ENCODE measurements at places on chromosomes 5 and 9.

GRCh38 chr5:32207355-32207634 is 33.2 kb upstream of the GOLPH3 start:
- no peak for DNase-seq

GRCh38 chr5:57277085-57277484 is 103.2 kb downstream of the GPBP1 start:
- no peak for DNase-seq

DNA sequence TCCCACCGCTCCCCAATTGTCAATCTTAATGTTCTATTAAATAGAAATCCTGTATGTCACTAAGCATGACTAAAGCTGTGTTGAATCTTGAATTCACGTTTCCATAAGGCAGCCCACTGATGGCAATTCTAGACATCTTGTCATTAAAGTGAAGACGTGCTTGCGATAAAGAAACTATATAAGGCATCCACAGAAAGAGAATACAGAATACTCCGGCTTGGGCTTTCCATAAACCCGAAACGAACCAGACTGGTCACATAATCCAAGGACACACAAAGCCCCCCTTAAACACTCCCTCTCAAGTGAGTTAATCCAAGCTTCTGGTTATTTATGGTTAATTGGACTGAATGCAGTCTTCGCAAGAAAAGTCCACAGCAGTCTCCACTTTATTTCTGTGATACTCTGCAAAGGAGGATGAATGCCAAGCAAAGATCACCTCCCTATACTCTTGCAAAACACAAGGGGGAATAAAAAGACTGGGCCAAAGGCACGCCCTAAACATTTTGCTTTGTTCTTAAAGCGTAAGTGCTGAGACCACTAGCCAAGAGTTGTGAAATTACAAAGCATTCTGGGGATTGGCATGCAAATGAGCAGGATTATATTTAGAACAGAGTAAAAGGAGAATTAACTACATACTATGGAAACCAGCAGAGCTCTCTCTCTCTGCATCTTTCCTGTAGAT is 54.7 kb downstream of the DPYSL3 start:
- no peak for DNase-seq

GRCh38 chr9:72586388-72587130 is 65.2 kb downstream of the TMC1 start:
- DNase-seq: peak; percentile 21

DNA sequence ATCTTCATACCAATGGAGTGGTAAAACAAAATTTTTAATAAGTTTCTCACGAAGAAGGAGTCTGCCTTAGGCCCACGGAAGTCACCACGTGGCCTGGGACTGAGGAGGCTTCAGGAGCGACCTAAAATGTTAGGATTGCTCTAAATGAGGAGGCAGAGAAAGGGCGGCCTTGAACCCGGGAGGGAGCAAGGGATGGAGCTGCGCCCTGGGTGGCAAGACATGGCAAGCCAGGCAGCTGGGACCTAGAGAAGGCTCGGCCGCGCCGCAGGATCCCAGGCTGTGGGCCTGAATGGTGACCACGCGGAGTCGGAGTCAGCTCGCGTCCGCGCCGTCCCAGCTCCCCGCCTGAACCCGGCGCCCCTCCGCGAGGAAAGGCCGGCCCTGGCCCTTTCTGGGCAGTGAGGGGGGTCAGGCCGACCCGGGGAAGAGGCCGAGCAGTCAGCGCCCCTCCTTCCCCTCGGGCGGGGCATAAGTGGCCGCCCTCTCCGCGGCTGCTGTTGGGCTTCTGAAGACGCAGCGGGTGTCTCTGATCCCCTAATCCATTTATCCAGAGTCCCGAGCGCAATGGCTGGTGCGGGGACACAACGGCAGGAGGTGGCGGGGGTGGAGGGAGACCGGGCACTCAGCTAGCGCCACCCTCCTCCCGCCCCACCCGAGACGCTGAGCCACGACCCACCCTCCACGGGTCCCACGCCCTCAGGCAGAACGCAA is 10.6 kb downstream of the IRX1 start:
- no peak for DNase-seq

DNA sequence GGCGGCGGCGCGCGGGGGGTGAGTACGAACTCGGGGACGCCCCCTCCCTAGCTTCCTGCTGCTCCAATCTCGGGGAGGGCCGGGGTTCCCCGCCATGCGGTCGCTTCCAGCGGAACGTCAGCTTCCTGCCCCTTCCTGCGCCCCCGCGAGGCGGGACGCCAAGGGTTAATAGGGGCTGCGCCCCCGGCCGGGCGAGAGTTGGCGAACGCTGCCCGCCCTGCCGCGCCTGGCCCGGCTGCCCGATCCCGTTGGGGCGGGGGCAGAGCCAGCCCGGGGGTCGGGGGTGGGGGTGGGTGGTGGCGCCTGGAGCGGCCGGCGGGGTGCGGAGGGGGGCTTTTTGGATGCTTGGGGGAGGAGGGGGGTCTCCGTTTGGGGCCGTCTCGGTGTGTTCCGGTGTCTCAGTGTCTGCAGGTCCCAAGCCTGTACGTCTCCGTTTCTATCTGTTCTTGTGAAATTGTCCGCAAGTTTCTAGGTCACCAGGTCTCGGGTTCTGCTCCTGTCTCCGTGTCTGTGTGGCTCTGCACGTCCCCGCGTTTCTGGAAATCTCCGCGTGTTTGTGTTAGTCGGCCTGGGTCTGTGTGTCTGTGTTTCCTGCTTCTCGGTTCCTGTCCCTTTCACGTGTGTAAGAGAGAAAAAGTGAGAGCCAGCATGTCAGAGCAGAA is 789 bp downstream of the COL27A1 start:
- DNase-seq: no peak

- DNase-seq: no peak
Observed at GRCh38 chr5:133869519-133870335, 98.7 kb downstream of the C5orf15 start.

DNA sequence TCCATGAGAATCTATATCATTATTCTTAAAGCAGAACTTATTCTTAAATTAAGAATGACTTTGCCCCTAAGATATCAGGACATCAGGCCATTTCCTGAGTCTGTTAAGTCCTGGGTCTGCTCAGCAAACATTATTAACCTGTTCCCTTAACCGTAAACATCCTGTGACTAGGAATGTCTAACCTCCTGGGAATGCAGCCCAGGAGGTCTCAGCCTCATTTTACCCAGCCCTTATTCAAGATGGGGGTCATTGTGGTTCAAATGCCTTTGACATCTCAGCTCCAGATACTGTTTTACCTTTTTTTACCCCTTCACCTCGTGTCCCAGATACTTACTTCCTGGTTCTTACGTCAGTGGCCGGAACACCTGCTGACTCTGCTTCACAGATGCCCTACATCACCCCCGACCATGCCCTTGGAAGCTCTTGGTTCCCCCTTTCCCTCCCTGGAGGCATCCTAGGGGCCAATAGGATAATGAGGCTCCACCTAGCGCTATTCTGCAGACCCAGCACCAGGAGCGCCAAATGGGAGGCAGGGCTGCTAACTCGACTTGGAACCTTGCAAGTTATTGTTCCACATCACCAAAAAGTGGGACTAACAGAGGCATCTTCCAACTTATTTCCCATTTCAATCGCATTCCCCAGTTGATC is 182.5 kb downstream of the MED10 start:
- no peak for DNase-seq

GRCh38 chr9:116605904-116606341 is 81.2 kb upstream of the TRIM32 start:
- DNase-seq: no peak

DNA sequence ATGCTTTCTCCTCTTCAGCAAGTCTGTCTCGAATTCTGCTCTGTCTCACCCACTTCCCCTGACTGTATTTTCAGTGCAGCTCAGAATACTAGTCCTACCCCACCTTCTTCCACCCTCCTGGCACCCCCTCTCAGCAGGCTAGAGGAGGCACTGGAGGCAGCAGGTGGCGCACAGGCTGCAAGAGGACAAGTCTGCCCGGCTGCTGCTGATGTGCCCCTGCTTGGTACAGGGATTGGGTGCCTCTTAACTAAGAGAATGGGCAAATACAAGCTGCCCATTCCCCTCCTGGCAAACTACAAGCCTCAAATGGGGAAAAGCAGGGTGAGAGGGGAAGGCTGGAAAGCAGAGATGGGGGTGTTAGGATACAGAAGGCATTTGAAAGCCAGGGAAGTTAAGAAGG is 5.1 kb downstream of the TLN1 start:
- no peak for DNase-seq

DNA sequence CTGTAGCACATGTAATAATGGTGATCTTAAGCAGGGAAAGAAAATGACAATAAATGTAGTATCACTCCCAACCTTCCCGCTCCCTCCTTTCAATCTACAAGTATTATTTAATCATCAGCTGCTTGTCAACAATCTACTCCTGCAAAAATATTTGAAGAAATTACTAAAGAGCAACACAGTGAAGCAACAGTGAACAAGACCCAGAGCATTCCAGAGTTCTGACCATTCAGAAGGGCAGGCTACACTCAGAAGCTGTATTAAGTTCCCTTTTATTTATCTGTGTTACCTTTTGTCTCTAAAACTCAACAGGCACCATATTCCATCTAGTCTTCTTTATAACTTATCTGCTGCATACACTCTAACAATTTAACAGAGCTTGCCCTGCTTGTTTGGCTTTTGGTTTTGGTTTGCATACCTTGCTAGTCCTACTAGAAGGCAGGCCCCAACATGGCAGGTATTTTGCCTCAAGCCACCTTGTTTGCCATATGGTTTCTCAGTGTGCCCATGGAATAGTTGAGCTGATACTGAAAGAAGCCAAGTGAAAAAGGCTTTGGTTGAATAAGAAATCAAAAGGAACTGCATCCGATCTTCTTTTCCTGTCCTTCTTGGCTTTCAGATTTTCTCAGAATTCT is 253.9 kb downstream of the CEMIP2 start:
- DNase-seq: no peak

DNA sequence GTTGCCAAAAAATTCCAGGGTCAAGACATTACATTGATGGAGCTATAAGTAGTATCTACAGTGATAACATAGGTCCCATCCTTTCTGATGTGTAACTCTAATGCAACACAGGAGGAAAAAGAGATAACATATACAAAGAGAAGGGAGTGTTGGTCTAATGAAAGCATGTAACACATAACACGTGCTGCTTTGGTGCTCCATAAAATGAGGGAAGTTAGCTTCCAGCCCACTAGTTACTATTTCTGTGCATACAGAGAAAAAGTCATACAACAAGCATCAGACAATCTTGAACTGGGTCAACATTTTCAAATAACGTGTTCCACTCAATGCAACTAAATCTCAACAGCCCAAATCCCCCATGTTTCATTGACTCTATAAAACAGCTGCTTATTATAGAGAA is 11.7 kb downstream of the MLLT3 start:
- DNase-seq: no peak

- no peak for DNase-seq
Observed at GRCh38 chr9:116482740-116483139, 204.4 kb upstream of the TRIM32 start.

DNA sequence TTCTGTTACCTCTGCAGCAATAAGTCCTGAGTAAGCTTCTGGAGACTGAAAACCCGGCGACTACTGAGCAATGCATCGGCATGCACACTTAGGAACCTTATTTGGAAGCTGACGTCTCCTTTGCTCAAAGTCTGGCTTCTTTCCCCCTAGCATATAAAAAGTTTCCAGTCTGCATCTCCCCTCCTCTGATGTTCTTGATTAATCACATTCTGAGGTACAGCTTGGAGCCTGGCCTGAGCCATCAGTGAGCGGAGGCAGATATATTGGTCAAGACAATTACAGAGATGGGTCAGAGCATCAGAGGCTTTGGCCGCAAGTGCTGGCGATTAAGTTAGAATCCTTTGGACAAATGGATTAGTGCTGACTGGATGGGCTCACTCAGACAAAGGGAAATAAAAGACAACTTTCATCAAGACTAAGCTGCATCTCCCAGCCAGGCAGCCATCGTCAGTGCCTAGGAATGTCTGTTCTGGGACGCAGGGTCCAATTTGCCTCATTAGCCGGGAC is 140.7 kb downstream of the MTX3 start:
- DNase-seq: no peak

GRCh38 chr9:76310577-76310976 is 83.6 kb downstream of the RFK start:
- DNase-seq: no peak

DNA sequence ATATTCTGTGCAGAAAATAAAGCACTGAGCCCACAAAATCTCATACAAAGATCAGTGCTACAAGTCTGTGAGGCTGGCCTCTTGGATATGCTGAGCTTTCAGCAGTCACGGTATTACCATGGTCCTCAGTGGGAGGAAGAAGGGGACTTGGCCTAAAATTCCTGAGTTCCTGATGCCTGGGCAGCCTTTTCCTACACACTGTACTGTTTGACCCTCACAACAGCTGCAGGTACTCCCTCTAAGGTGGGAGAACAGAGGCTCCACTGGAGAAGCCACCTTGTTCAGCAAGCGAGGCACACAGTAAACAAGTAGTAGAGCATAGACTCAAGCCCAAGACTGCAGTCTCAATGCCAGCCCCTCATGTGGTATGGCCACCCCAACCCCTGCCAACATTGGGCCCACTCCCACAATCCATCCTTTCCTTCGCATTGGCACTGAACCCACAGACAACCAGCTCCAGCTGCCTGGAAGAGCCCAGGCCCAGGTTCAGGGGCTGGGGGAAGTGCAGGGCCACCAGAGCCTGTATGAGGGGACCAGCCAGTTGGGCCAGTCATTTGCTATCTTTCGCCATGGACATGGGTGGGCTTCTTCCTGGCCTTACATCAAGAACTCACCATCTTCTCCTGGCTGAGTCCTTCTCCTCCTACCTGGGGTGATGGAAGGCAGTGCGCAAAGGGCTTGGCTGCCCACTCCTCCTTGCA is 14.3 kb downstream of the ACSL6 start:
- DNase-seq: no peak

DNA sequence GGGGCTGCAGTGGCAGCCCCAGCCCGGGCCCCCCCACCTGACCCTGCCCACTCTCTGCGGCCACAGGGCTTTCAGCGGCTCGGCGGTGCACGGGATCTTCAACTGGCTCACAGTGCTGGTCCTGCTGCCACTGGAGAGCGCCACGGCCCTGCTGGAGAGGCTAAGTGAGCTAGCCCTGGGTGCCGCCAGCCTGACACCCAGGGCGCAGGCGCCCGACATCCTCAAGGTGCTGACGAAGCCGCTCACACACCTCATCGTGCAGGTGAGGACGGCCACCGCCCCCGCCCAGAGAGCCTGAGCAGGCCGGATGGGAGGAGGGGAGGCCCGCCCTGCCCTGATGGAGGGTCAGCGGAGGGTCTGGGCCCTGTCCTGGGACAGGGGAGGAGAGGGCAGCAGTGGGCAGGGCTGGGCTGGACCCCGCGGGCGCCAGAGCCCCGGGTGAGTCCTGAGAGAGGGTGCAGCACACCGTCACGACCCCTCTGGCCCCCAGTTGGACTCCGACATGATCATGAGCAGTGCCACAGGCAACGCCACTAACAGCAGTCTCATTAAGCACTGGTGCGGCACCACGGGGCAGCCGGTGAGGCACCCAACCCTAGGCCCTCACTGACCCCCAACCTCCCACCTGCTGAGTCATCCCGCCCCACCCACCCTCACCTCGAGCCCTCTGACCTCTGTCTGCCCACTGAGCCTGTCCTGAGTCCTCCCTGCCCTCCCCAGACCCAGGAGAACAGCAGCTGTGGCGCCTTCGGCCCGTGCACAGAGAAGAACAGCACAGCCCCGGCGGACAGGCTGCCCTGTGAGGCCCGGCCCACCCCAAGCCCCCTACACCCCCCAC is 2.7 kb downstream of the SLC34A3 start:
- DNase-seq: peak; percentile 74

All from DMS153 (cell line).